ENCODE measurements at places on chromosomes 2 and 18.

DNA sequence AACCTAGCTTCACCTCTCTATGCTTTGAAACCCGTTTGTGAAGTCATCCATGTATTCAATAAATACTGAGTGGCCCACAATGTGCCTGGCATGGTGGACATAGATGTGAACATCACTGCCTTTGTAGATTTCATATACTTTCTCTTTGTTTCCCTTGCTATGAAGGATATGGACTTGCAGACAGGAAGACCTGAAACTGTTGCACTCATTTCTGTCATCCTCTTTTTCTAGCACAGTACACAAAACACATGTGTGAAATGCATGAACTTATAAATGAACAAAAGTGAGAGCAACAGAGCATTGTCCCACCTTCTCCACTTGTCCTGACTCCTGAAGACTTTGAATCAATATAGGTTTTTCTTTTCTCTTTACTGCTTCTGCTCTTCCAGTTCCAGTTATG, 249.4 kb upstream of the LINC00305 start:
- DNase-seq: no peak

GRCh38 chr2:48274040-48274439, 255.9 kb upstream of the STON1 start:
- DNase-seq: no peak

GRCh38 chr2:124501575-124502152, 476.6 kb downstream of the CNTNAP5 start:
- no peak for DNase-seq

- DNase-seq: no peak
Measured at GRCh38 chr2:37896319-37896718, 28.8 kb upstream of the RMDN2 start.

GRCh38 chr2:225998653-225999052, 599.1 kb downstream of the NYAP2 start:
- DNase-seq: no peak

All from stimulated activated CD4-positive, alpha-beta T cell treated with anti-CD3 and anti-CD28 coated beads, TNF-alpha, amount 100 ng/mL, for 1 hour (primary cell).